ENCODE measurements at places on chromosomes 5 and 9.

GRCh38 chr5:33969572-33970452, 14.7 kb downstream of the SLC45A2 start:
- DNase-seq = no peak

GRCh38 chr9:116978155-116978554, 291.1 kb downstream of the TRIM32 start:
- no peak for DNase-seq

- DNase-seq = no peak
These were observed 51.9 kb downstream of the ERCC6L2 start for GRCh38 chr9:95927271-95928004.

GRCh38 chr9:87827341-87827740, 55.3 kb upstream of the SPATA31E1 start:
- DNase-seq = no peak

DNA sequence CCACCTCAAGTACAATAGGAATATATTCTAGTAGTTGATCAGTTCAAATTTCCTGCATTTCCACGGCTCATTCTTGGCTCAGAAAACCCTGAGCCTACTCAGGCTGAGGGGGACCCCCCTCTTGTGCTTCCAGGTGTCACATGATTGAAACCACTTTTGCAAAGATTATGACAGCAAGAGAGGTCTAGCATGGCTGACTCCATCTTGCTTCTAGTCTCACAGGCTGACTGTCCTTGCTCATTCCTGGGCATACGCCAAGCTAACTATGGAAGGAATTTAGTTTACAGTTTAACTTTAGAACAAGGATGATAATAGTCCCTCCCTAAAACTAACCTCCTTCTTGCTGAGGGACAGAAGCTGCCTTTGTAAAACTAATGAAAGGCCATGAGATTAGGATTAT, 154.1 kb downstream of the SNX18 start:
- DNase-seq = no peak

DNA sequence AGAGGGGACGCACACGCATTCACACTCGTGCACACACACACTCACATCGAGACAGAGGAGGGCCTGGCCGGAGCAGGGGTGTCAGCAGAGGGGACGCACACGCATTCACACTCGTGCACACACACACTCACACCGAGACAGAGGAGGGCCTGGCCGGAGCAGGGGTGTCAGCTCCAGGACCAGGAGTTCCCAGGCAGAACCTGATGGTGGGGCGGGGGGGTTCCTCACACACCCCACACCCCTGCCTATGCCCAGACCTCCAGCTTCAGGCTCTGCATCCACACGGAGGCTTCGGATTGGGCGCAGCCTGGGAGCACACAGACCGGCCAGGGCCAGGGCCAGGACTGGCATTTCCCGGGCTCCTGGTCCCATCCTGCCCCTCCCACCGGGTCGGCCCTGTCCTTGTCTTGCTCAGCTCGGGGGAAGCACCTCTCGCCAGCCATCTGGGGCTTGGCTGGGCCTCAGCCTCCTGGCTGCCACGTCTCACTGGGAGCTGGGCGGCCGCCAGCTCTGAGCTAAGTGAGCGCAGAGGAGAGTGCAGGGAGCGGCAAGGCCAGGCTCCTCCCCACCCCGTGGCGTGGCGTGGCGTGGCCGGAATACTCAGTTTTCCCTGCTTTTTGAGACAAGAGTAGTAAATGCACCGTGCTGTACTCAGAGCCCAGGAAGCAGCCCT, 31.3 kb downstream of the ADAMTS2 start:
- DNase-seq = no peak

- no peak for DNase-seq
These were observed 192.8 kb downstream of the CDH18 start for GRCh38 chr5:19795218-19795617.

DNA sequence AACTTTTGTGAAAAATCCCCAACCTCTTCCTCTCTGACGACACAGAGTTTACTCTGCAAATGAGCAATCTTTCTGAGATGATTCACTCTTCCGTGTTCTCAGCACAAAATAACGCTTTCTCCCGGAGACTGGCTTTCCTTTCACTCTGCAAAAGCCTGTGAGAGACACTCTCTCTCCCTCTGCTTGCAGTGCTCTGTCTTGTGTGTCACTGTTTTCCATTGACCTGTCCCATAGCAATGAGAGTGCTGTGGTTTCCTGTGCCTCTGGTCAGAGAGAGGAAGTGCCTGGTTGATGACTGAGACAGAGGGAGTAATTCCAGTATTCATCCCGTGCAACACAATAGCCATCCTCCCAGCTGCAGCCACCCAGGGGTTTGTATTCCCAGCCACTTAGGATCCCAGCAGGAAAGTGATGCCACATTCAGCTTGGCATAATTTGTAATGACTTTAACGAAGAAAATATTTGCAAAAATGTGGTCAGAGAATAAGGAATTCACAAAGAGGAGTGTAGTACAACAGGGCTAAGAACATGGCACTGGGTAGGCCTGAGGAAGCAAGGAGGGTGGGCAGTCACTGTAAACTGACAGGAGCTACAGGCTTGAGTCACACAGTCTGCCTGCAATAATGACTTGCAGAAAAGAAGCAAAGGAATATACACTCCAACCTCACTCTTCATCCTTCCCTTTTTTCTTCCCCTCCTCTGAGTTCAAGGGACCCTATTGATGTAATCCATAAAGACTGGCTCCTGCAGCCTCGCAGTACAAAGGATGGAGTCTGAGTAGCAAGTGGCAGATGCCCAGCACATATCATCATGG, 463.5 kb upstream of the RGMB start:
- DNase-seq = no peak

DNA sequence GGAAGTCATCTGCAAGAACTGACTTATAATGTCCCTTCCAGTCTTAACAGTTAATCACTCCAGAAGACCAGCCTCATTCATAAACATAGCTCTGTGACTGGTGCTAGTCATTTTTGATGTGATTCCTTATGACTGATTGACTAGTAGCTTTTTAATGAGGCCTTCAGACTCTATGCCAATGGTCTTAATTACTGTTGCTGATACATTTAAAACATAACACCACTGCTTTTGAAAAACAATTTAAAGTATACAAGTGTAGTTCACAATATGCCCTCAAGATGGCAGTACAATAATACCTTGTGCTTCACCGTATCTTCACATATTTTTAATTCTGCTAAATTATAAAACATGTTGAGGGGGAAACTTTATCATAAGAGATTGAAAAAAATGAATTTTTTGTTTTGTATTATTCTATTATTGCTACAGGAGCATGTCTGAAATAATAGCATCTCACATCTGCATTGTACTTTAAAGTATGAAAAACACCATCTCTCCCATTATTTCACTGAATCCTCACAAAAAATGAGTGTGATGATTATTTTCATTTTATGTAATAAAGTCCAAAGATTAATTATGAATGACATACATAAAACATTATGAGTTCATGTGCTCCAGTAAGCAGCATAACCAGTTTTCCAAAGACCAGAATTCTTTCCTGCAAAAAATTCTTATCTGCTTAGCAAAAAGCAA, 55.2 kb upstream of the SHISAL2B start:
- no peak for DNase-seq

- DNase-seq = no peak
These were observed 21.5 kb upstream of the PLEKHG4B start for GRCh38 chr5:70440-70839.

GRCh38 chr5:158458086-158458485, 599.1 kb upstream of the CLINT1 start:
- DNase-seq = no peak

DNA sequence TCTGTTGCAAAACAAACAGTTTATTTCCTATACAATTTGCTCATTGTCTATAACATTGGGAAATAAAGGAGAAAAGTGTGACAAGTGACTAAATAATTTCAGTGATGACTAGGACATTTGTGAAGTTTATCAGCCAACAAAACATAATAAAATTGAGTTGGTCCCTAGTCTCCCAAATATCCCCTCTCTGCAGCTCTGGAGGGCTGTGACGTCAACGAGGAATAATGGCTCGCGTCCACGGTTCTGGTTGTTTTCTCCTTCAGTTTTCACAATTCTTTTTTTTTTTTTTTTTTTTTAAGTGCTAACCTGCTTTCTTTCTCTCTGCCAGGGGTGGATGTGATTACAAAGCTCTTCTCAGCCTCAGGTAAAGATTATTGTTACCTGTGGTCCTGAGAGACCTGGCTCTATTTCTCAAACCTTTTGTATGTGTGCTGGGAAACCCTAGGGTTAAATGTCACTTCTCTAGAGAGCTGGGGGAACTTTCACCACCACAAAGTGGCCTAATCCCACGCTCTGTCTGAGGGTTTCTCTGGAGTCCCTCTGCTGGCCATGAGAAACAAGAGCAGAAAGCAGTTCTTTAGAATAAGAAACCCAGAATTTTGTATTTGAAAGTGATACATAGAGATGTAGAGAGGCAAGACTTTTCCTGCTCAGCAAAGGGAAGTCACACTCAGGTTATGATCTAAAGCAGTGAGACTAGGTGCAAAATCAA, 36.2 kb upstream of the ANKRD55 start:
- no peak for DNase-seq

DNA sequence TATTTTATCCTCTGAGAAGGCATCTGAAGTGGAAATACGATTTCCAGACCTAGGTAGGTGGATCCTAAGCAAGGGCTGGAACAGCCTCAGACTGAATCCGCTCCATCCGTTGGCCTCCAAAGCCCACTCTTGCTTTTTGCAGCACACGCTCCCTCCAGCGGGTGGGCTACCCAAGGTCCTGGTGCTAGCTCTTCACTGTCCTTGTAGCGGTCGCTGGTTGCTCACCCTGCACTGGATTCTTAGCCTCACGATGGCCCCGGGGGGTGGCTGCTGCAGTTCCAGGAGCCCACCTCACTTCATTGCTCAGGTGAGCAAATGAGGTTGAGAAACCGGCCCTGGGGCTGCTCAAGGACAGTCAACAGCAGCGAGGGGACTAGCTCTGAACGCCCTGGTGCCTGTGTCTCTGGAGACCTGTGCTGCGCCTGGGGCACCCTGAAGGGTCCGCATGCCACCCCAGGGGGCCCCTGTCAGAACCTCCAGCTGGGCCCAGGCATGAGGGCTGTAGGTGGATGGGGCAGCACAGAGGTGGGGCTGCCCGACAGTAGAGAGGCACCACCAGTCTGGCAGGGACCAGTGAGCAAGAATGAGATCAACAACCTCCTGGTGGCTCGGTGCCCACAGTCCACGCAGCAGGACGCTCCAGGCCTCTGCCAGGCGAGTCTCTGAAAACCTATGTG, 4.3 kb downstream of the MGAT4B start:
- DNase-seq = no peak

DNA sequence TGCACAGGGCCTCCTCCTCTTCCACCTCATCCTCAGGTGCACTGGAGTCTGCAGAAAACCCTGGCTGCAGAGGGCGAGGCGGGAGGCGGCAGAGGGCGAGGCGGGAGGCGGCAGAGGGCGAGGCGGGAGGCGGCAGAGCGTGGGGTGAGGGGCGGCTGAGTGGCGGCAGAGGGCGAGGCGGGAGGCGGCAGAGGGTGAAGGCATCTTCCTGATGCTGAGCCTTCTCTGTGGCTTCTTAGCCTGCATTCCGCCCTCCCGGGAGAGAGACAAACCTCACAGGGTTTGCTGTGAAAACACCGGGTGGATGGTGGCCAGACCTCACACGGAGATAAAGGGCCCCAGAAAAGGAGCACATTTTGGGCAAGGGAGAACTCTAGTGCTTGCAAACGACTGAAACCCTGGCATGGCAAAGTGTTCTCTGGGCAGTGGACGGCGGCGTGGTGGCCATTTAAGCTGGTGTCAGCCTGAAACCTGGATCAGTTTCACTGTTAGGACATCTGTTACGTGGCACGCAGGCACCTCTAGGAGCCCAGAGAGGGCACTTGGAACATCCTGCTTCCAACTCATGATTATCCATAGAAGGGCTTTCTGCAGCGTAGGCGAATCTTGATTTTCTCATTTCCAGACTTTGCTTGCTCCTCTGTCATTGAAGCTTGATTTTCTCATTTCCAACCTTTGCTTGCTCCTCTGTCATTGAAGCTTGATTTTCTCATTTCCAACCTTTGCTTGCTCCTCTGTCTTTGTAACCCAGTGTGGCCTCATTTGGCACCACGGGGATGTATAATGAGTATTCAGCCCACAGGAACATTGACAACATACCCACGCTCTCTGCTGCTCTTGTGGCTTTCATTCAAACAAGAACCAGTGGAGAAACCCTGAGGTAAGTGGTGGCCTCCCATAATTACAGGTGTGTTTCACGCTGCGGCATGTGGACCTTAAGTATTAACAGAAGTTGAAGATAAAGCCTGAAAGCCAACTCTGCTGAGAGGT, 16.3 kb upstream of the PLEKHG4B start:
- no peak for DNase-seq

DNA sequence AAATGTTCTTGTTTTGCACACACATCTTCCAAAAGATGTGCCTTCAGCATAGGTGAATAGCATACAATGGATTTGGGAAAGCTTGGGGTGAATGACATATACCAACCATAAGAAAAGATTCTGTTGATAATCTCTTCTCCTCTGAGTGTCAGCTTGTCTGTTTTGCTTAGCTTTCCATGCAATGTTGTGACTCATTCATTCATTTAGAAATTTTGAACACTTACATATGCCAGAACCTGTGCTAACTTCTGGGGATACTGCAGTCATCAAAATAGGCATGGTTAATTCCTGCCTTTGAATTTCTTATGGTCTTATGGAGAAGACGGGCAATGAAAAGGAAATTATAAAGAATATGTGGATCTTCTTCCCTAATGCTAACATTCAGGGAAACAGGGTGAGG, 14.1 kb downstream of the ADRB2 start:
- no peak for DNase-seq

- no peak for DNase-seq
These were observed 35.7 kb downstream of the SIL1 start for GRCh38 chr5:139162448-139162847.

DNA sequence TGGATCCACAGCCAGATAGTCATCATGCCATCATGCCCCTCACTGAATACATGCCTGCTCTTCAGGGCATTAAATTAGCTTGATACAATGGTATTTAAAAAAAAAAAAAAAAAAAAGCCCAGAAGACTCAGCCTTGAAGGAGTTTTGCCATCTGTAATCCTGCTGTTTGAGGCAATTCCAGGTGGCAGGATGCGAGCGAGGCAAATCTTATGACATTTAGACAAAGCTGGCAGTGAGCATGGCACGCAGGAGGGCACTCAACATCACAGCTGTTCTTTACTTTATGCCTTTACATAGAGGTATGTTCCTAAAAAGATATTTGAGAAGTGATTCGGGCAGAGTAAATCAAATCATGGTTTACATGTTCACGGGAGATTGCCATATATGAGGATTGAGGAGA, 692.0 kb upstream of the DMAC1 start:
- DNase-seq = no peak

DNA sequence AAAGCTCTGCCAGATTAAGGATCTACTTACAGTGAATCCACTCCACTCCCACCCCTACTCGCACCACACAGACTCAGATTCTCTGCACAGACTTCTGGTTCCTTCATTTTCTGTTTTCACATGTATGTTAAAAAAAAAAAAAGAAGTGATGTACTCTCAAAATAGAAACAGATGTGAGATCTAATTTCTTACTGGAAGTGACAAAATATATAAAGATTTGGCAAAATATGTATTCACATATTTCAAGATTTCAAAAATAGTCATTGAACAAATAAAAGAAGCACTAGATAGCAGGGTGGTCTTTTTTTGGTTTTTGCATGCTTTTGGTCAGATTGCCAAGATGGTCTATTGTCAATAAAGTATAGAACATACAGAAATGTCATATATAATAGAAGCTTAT, 379.2 kb downstream of the TMEM167A start:
- no peak for DNase-seq

- no peak for DNase-seq
These were observed 265.8 kb upstream of the EFNA5 start for GRCh38 chr5:107936515-107936914.
